ENCODE measurements at places on chromosomes 11 and 22.

- DNase-seq: no peak
Observed at GRCh38 chr22:32331236-32331917, 26.3 kb upstream of the RFPL3 start.

GRCh38 chr22:35064664-35065063, 1.3 kb upstream of the ISX start:
- DNase-seq: no peak

DNA sequence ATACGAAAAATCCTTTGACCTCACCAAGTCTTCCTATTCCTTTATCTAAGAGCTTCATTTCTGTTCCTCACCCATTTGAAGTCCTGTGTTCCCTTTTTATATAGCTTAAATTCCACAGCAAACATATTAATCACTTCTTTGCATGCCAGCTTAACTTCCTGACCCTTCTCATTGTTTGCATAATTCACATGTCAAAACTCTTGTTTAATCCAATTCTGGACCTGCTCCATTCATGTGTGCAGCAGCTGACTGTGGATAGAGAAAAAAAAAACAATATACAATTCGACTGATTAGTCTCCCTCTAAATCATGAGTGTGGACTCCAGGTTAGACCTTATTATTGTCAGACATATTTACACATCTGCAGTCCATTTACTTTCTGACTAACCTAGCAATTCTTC, 991.2 kb upstream of the TENM4 start:
- DNase-seq: no peak

DNA sequence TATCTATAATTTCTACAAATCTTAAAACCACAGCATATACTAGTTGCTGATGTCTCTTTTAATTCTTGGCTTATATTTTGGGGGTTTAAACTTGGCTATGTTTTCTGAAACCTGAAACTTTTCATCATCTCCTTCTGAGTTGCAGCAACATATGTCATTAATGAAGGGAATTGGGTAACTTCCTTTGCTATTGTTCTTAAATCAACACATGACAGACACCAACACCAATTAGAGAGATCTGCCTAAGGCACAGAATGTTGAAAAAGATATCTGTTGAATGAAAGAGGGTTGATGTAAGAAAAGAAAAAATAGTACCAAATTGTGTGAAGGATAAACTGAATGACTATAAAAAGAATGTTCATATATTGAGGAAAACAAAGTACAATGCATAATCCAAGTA, 10.3 kb upstream of the GAS2 start:
- no peak for DNase-seq

DNA sequence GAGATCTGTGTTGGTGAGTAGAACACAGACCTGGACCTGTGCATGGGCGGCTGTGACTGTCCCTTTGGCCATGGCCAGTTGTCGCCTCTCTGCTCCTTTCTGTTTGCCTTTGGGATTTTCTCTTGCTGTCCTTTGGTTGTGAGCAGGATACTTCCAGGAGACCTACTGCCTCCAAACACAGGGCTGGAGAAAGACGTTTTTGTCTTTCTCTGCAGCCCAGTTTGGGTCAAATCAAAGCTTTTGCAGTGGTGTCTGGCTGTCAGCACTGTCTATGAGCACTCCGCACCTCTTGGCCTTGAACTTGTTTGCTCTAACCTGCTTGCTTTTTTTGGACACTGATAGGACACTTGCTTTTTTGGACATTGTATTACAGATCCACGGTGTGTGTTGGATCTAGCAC, 108.9 kb upstream of the SORL1-AS1 start:
- no peak for DNase-seq

All from iPS-NIHi11 (cell line).